ENCODE measurements at places on chromosomes 4 and X. TPM values are rescaled to one million over a fixed set of nuclear protein-coding genes. Genes with fewer than 3 reads are reported as not detected.

DNA sequence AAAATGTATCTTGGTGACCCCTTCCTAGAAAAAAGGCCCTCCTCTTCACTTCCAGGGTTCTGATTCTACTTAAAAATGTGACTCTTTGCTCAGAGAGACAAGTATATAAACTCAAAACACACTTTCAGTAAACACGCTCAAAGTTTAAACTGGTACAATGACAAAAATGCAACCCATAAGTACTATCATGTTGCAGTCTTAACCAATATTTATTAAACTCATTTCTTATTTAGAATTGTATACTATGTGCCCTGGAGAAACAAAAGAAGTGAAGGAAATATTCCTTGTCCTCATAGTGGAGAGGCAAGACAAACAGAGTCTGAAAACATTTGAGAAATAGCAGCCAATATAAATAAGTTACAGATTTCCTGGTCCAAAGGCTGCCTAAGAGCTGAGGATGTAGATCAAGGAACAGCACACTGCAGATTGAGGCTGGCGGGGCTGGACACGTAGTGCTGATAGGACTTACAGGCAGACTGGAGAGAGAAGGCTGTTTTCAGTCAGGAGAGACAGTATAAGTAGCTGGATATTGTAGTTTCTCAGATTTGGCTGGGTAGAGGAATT lies 39.1 kb upstream of the ANXA3 start:
- DNase-seq, result no peak

The NLGN3 gene
- polyA plus RNA-seq, result 5.3 TPM

DNA sequence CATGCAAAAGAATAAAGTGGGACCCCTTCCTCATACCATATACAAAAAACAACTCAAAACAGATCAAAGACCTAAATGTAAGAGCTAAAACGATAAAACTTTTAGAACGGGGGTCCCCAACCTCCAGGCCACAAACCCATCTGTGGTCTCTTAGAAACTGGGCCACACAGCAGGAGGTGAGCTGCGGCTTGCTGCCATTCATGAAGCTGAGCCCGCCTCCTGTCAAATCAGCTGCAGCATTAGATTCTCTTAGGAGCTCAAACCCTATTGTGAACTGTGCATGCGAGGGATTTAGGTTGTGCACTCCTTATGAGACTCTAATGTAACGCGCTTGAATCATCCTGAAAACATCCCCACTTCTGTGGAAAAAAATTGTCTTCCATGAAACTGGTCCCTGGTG lies 7.0 kb upstream of the GATA1 start:
- DNase-seq, result no peak

DNA sequence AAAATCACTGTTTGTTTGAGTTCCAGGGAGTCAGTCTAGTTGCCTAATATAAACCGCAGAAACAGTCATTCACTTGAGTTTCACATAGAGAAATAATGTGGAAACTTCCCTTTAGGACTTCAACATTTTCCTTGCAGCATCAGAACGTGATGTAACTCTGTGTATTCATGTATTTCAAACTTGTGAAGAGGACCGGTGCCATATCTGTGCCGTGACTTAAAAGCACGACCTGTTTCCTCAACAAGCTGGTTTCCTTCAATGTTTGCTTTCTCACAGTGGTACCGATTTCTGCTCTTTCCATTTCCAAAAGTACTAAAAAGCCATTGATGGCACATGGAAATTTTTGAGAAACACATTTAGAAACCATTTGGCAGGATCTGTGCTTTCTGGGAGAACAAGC lies 166.6 kb upstream of the RAPGEF2 start:
- no peak for DNase-seq

DNA sequence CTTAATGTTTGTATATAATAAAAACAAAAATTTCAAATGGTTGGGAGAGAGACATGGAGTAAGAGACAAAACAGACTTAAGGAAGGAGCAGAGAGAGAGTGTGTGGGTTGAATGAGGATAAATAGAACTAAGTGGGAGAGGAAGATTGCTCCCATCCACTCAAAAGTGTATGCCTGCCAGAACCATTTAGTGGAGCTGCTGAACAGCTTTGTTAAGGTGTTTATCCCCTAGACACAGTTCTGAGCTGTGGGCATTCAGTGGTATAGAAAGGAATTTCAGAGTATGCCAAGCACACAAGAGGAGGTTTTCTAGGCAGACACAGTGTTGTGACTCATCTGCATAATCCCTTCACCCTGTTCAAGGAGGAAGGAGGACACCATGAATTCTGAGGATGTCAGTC lies 508.6 kb upstream of the EPHA5 start:
- no peak for DNase-seq

DNA sequence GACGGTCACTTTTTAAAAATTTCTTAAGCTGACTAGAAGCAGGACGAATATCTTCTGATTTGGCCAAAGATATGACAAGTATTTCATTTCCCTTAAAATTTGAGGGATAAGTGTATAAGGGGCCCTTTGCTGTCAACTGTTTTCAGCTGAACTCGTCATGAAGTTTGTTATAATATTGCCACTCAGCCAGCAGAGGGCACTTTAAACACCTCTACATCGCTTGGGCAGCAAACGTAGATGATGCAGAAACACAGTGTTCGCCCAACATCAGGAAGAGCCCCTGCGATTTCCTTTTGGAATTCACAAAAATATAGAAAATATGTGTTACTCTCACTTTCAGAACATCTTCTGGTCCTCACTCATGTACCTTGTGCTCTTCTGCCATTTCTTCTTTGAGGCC lies 435.7 kb upstream of the FMR1 start:
- peak; percentile 1 for DNase-seq

- DNase-seq, result no peak
These were observed 51.2 kb upstream of the LGI2 start for GRCh38 chr4:25081866-25082471.

GRCh38 chr4:52376132-52376704 lies 282.9 kb downstream of the USP46 start:
- DNase-seq, result peak; percentile 41

- DNase-seq, result no peak
These were observed 72.1 kb downstream of the PARM1 start for GRCh38 chr4:75004755-75005668.

DNA sequence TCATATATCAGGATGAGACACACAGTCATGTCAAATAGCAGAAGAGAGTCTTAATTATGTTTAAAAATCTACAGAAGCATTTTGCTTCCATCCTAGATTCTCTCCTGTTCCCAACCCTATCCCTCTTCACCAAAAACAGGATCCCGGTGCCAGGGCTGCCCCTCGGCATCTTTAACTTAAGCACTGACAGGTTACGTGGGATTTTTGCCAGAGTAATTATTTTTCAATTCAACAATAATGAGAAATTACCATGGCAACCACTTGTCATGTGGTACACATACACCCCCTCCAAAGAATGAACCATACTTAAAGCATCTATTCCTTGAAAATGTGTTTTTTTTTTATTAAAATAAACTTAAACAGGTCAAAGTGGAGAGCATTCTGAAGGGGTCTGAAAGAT lies 130.6 kb downstream of the LDB2 start:
- DNase-seq, result no peak

DNA sequence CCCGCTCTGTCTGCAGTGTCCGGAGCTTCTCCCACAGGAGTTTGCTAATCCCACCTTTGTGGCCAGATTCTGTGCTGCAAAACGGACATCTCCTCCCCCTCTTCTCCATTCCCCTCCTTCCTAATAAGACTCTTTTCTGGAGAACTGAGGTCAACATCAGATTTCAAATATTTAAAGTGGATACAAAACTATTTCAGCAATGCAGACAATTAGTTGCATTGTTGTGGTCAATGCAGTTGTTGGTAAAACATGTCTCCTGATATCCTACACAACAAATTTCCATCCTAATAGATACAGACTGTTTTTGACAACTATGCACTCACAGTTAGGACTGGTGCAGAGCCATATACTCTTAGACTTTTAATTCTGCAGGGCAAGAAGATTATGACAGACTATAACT lies 5.1 kb upstream of the MCUB start:
- no peak for DNase-seq

The HDX gene
- polyA plus RNA-seq, result 1.6 TPM

The CXCL6 gene
- polyA plus RNA-seq, result 0.03 TPM

DNA sequence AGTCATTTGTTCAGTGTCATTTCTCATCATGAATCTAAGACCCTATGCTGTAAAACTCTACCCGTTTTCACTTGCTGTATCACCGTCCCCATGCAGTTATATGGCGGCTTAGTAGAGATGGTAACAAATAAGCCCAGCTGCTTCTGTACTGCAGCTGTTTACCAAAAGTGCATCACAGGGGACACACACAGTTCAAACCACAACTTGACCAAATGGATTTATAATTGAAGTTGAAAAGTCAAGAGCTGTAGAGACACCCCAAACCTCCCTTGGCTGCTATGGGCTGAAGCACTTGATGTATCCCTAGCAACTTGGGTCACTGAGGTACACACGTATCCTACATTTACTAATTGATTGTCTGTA lies 219.0 kb upstream of the FGF13 start:
- DNase-seq, result no peak

GRCh38 chr4:143337600-143338287 lies 1.1 kb downstream of the GAB1 start:
- DNase-seq, result peak; percentile 37

GRCh38 chr4:23161787-23162186 lies 469.1 kb downstream of the GBA3 start:
- DNase-seq, result no peak

DNA sequence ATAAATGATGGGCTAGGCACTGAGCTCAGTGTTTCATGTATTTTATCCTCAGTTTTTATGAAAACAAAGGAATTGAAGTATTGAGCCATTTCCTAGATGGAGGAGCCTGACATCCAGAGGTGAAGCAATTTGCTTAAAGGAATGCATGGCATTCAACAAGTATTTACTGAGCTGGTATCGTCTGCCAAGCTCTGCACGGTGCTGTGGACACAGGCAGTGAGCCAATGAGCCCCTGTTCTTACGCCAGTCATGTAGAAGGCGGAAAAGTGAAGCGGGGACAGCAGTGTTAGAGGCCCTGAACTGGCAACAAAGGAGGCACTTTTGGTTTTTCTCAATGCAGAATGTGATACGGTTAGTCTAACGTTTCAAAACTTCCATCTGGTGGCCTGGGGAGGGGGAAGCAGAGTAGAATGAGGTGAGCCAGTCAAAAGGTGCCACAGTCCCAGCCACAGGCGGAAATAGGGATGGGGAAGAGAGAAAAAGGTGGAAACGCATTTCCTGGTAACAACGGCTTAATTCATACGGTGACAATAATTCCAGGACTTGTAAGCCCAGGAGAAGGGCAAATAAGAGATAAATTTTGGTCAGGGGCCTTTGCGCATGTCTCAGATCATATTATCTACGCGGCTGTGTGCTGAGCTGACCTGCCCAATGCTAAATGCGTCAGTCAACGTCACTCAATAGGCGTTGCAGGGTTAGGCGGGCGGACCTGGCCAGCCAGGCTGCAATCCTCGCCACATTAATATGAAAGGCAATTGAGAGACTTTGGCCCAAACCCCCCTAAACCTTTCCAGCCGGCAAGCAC lies 133.9 kb downstream of the AFAP1 start:
- DNase-seq, result no peak

GRCh38 chr4:55358668-55359067 lies 12.6 kb downstream of the SRD5A3 start:
- DNase-seq, result no peak

- DNase-seq, result no peak
These were observed 15.3 kb downstream of the PDK3 start for GRCh38 chrX:24480400-24480865.

DNA sequence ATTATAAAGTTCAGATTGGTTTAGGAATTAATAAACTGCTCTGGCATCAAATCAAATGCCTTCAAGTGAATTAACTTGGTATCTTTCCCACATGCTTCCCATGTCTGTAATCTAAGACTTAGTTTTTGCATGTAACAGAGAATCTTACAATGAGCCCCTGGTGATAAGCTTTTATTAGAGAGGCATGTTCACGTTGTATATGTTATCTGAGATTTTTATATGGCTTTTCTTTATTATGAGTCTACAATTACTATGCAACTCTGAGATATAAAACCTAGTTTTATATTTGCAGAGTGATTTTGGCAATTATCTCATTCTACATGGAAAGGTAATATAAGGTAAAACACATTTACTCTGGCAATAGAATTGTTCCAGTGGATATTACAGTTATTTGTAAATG lies 1578.4 kb upstream of the IGFBP7 start:
- no peak for DNase-seq

- peak; percentile 79 for DNase-seq
These were observed 566 bp downstream of the CORIN start for GRCh38 chr4:47837094-47837907.

GRCh38 chrX:24243188-24243587 lies 70.7 kb downstream of the SUPT20HL2 start:
- DNase-seq, result no peak

The XAGE1A gene
- 16.0 TPM for polyA plus RNA-seq

Data from SK-N-SH (cell line).